ENCODE measurements at places on chromosomes 12 and 14.

GRCh38 chr14:100710826-100711462, 15.7 kb upstream of the DLK1 start:
- no peak for DNase-seq

- DNase-seq = no peak
These were observed 28.5 kb downstream of the PAWR start for GRCh38 chr12:79662046-79662811.

- DNase-seq = no peak
These were observed 88.2 kb downstream of the KLHL28 start for GRCh38 chr14:44873536-44873935.

DNA sequence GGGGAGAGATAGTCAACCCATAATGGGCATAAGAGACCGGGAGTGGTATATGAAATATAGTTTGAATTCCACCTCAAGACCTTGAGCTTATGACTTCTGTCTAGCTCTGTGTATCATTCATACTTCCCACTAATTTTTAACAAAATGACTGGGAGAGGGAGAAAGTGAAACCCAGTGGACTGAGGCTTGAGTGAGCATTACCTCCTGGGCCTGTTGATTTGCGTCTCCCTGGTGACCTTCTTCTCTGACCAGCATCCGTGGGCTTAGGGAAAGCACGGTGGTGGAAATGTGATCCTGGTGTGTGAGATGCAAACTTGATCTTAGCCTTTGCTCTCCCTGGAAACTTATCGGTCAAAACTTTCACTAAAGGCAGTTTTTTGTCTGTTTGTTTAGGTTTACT, 207.9 kb upstream of the BCL2L14 start:
- DNase-seq = no peak

- no peak for DNase-seq
These were observed 5.1 kb upstream of the MED13L start for GRCh38 chr12:116282371-116283286.

GRCh38 chr14:24921903-24922302, 128.0 kb downstream of the STXBP6 start:
- no peak for DNase-seq

- no peak for DNase-seq
These were observed 749.6 kb downstream of the SLC16A7 start for GRCh38 chr12:60345442-60345841.

GRCh38 chr12:104063712-104064030, 660 bp upstream of the HCFC2 start:
- DNase-seq = no peak

DNA sequence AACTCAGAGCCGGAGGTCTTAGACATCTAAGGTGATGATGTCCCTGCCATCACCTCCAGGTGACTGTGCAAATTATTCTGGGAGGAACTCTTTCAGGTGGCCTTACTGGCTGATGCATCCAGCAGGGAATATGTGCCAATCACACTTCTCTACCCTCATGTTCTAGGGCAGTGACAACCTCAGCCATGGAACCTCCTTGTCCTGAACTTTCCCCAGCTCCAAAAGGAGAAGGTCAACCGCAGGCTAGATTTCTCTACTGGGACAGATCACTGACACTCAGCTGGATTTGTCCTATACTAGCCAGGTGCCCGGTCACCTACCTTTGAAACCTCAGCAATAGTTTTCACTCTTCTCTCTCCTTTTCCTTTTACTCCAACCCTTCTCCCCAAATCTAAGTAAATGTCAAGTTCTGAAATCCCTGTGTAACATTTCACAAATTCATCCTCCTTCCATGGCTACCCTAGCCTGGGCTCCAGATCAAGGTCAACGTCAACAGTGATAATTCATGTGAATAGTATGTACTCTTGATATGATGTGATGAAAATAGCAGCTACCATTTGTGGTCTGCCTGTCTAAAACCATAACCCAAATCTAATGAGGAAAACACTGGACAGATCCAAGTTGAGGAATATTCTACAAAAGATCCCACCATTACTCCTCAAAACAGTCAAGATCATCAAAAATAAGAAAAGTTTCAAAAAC, 115.0 kb upstream of the EGLN3 start:
- DNase-seq = no peak

DNA sequence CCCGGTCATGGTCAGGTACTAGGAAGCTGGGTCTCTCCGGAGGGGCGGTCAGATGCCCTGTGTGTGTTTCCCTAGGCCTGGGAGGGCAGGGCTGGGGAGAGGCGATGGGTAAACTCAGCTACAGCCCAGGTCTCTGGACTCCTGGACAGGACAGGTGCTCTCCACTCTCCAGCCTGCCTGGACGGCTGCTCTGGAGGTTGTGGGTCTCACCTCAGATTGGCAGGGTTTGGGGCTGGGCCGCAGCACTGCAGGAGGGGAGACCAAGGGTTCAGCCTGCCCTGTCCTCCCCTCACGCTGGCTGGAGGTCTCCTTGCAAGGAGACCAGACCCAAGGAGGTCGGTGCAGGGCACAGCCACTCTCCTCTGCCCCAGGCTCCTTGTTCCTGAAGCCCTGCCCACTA, 7.8 kb downstream of the KRT80 start:
- no peak for DNase-seq

DNA sequence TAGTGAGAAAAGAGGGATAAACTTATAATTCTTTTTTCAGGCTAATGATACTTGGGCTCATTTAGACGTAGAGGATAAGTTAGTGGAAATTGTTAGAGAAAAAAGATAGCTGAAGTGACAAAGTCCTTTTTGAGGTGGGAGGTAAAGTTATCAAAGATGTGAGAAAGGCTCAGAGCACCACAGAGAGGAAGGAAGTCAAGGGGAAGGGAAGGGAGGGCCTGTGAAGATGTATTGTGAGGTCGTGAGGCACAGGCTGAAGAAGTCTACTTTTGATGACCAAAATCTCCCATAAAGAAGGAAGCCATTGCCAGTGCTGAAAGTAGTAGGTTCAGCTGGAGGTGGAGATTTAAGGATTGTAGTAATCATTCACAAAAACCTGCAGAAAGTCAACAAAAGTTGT, 19.4 kb upstream of the PTGDR start:
- DNase-seq = no peak

DNA sequence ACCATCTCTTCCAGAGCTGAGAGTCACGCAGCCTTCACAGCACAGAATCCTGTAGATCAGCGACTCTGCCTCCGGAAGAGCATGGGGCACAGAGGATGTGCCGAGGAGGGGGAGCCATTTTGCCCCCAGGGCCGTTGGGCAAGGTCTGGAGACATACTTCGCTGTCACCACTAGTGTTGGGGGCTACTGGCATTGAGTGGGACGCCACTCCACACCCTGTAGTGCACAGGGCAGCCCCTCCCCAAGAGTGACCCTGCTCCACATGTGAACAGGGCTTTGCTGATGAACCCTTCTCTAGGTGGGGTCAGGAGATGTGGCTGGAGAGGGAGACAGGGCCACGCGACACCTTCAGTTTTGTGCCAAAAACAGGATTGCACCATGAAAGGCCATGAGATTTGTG, 6.0 kb downstream of the GLT1D1 start:
- DNase-seq = no peak

DNA sequence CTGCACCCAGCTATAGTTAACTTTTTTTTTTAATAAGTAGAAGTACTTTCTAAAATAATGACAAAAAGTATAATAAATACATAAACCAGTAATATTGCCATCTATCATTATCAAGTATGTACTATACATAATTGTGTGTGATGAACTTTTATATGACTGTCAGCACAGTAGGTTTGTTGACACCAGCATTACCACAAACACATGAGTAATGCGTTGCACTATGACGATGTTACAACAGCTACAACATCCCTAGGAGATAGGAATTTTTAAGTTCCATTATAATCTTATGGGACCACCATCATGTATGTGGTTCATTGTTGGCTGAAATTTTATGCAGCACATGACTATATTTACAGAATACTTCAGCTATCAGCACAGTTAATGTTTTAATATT, 62.9 kb upstream of the VSX2 start:
- no peak for DNase-seq

- DNase-seq = no peak
These were observed 22.9 kb downstream of the SYT1 start for GRCh38 chr12:78887444-78887843.

GRCh38 chr12:88546853-88547252, 33.4 kb downstream of the KITLG start:
- DNase-seq = no peak

- no peak for DNase-seq
These were observed 17.5 kb downstream of the BIN2 start for GRCh38 chr12:51306507-51306906.

DNA sequence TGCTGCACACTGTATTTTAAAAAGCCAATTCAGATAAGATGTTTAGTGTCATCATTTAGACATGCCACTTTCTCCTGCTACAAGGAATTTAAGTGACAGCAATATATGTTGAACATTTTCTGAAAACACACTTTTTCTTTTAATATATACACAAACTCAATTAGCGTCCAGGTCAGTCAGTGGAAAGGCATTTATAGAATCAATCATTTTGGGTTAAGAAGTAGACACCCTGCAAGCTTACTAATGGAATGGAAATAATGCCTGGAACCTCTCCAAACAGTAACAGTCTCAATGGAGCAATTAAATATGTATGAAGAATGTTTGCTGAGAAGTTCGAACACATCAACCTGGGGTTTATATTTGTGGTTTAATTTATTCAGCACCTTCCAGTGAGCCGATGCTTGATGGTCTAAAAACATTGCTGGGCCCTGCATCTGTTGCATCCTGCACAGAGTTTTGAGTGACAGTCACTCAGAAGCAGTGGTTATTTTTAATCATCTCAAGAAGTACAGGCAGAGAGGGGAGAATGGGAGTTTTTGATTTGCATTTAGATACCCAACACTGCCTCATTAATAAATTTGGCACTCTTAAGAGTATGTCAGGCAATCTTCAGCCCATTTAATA, 410.7 kb downstream of the TMEM117 start:
- no peak for DNase-seq

GRCh38 chr12:94203796-94204195, 55.4 kb downstream of the PLXNC1 start:
- DNase-seq = no peak

GRCh38 chr12:27201169-27201568, 42.9 kb upstream of the STK38L start:
- DNase-seq = no peak

- DNase-seq = peak; percentile 9
These were observed 174.1 kb downstream of the CRADD start for GRCh38 chr12:93851257-93851671.

- no peak for DNase-seq
These were observed 140.3 kb upstream of the AEBP2 start for GRCh38 chr12:19298836-19299605.

- DNase-seq = no peak
These were observed 53.7 kb upstream of the KITLG start for GRCh38 chr12:88634008-88634407.

GRCh38 chr12:82665142-82665923, 21.4 kb upstream of the TMTC2 start:
- no peak for DNase-seq

DNA sequence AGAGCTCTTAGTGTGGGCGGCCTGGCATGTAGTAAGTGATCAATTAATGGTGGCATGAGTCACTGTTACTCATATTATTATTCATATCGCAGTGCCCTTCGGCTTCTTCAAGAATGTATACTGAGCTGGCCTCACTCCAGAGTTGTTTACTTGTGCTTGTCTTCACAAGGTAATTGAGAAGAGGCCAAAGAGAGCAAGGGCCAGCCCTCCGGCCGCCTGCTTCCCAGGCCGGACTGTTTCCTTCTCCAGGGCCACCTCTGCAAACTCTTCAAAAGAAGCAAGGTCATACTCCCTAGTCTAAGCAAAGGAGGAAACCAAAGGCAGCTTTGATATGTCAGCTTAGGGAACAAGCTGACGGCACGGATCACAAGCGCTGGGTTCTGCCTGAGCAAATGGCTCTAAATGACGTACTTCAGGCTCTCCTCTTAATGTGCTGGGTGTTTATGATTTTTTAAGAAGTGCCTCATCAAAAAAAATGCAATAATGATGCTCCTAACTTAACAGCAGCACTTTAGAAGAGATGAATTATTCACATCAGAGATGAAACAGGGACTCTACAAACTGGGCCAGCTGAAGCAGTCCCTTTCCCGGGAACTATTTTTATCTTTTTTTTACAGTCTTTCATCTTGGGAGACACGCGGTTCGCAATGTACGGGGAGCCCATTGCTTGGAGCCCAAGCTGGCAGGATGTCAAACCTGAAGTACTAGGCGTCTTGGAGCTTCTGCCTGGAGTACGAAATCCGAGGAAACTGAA, 65.6 kb upstream of the DLK1 start:
- no peak for DNase-seq

GRCh38 chr12:49809381-49809905, 18.8 kb downstream of the NCKAP5L start:
- no peak for DNase-seq

- DNase-seq = peak; percentile 31
These were observed 707 bp downstream of the CPSF6 start for GRCh38 chr12:69239922-69240630.

GRCh38 chr14:71300566-71301330, 393.5 kb downstream of the PCNX1 start:
- no peak for DNase-seq

DNA sequence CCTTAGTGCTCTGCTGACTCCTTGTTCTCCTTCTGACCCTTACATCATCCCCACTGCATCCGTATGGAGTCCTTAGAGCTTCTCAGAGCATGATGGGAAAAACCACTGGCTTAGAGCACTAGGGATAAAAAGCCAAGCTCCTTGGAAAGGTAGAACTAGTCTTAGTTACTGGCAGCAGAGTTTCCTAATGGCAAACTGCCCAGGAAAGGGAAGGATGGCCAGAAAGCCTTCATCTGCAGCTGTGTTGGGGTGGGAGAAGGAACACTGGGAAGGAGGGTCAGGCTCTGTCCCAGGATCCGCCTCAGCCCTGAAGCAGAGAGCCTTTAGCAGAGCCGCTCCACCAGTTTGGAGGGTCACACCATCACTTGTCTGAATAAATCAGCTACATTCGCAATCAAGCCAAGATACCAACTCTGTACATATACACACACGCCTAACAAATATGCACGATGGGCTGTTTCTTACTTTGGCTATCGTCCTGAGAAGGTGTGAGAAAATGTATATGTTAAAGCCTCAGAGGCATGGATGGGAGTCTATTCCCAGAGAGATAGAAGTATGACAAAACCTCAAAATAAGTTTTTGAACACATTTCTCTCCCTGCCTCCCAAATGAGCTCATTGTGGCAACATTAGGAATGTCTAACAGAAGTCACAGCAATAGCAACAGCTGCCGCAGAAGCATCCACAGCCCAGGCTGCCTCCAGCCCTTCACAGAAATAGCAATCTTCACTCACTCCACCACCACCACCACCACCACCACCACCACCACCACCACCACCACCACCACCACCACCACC, 18.6 kb upstream of the GALNT8 start:
- DNase-seq = no peak

GRCh38 chr14:67883717-67884116, 64.1 kb downstream of the RAD51B start:
- no peak for DNase-seq
